Amniotic stem cell (primary cell): ENCODE measurements at places on chromosomes 2 and 18.

- DNase-seq = no peak
Measured at GRCh38 chr18:48321121-48321520, 88.1 kb downstream of the ZBTB7C start.

- no peak for DNase-seq
Measured at GRCh38 chr2:3747032-3747654, 43.8 kb downstream of the DCDC2C start.

DNA sequence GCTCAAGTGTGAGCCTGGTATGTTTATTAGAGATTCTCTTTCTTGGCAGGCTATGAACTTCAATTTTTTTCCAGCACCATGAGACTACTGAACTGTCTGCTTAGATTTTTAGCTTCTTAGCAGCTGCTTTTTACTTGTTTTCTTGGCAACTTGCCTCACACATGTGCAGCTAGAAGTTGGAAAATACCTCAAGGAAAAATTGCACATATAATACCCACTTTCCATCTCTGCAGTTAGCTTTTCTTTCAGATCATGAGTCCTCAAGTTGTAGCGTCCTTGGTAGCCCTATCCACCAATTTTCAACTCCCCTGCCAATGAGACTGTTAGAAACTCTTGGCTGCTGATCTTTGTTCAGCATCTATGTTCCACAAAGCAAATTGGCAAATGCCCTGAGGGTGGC is 302.1 kb downstream of the HRH4 start:
- DNase-seq = no peak

GRCh38 chr2:24768601-24769000 is 24.6 kb downstream of the PTRHD1 start:
- no peak for DNase-seq
